Mesendoderm (in vitro differentiated cells): ENCODE measurements at places on chromosomes 11 and 22.

GRCh38 chr11:46391578-46392420 is at the start of gene CHRM4:
CHRM4 (minus strand) TSS chr11:46391776; CDS start chr11:46386557, 5,219 bp downstream.
- peak; percentile 52 for DNase-seq

GRCh38 chr22:45568213-45568612 is 65.5 kb downstream of the FBLN1 start:
- DNase-seq: no peak

DNA sequence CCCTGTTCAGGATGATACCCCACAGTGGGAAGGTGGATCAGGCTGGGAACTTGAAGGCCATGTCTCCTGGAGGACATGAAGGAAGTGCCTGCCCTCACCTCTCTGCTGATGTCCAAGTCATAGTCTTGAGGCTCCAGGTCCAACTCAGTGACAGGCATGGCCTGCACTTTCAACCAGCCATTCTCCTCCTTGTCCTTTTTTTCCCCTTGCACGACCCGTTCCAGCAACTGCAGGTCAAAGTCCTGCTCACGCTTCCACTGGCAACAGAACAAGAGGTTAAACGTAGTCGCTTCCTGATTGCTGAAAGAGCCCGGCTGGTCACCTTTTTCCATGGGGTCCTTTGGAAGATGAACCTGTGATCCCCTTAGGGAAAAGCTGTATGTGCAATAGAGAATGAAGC is 47.7 kb downstream of the C11orf58 start:
- DNase-seq: no peak

GRCh38 chr11:61974766-61975631 is 7.6 kb upstream of the FTH1 start:
- no peak for DNase-seq

- DNase-seq: no peak
Measured at GRCh38 chr11:105399511-105399910, 210.4 kb upstream of the GRIA4 start.

DNA sequence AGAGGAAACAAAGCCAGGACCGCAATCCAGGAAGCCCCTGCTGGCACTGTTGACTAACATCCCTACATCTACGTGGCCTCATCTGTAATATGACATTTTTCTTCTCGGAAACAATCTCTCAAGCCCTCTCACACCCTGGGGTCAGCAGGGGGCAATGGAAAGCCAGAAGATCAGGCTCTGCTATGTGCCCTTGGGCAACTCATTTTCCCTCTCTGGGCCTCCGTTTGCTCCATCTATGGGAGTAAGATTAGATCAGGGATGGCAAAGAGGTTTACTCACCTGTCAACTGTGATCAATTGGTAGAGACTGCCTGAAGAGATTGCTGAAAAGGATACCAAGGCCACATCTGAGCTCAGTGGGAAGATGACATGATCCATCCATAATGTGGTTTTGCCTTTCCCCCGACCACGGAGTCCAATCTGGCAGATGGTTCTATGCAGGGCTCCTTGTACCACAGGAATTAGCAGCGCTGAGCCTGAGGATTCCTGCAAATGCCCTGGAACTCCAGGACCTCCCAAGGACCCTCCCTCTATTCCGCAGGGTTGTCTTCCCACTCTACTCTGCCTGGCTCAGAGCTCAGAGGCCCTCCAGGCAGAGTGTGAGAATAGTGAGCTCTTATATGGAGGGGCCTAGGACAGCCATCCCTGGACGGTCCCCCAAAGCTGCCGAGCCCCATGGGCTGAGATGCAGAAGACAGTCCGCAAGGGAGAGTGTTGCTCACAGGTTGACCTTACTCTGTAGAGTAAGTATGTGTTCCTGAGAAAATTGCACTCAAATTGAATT is 66.1 kb downstream of the CHST1 start:
- peak; percentile 37 for DNase-seq

DNA sequence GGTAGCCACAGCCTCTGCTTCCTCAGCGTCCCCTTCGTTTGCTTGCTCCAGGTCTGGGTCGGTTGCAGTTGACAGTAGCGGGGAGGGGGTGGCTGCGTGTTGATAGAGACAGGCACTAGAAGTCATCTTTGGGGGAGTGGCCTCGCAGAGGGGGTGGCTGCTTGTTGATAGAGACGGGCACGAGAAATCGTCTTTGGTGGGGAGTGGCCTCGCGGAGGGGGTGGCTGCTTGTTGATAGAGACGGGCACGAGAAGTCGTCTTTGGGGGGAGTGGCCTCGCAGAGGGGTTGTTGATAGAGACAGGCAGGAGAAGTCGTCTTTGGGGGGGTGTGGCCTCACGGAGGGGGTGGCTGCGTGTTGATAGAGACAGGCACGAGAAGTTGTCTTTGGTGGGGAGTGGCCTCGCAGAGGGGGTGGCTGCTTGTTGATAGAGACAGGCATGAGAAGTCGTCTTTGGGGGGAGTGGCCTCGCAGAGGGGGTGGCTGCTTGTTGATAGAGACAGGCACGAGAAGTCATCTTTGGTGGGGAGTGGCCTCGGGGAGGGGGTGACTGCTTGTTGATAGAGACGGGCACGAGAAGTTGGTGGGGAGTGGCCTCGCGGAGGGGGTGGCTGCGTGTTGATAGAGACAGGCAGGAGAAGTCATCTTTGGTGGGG is 328.3 kb downstream of the TBC1D22A start:
- peak; percentile 88 for DNase-seq

- DNase-seq: no peak
Measured at GRCh38 chr11:46659908-46660307, 40.5 kb downstream of the ARHGAP1 start.

- no peak for DNase-seq
Measured at GRCh38 chr11:45683271-45684058, 18.0 kb upstream of the CHST1 start.

GRCh38 chr11:55956521-55956920 is 13.2 kb downstream of the OR10AG1 start:
- DNase-seq: no peak

DNA sequence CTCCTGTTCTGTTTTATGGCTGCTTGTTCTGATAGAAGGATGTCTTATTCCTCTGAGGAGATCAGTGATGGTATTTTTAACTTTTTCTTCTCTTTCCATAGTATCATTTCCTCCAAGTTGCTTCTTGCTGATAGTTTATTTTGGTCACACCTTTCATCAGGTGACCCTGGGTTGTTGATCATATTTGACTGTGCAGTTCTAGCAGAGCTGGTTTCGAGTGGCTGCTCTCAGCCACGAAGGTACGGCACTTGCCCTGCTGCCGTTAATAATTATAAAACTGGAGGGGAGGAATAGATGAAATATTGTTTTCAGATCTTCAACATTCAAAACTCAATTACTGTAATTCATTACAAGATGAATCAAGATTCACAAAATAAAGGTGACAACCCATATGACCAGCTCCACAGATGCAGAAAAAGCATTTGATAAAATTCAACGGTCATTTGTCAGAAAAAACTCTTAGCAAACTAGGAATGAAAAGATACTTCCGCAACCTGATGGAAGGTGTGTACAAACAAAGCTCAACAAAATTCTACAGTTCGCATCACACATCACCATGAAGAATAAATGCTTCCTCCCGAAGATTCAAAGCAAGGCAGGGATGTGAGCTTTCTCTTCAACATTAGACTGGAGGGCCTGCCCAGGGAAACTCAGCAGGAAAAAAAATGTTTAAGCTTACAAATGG is 59.2 kb upstream of the RTL6 start:
- DNase-seq: no peak

DNA sequence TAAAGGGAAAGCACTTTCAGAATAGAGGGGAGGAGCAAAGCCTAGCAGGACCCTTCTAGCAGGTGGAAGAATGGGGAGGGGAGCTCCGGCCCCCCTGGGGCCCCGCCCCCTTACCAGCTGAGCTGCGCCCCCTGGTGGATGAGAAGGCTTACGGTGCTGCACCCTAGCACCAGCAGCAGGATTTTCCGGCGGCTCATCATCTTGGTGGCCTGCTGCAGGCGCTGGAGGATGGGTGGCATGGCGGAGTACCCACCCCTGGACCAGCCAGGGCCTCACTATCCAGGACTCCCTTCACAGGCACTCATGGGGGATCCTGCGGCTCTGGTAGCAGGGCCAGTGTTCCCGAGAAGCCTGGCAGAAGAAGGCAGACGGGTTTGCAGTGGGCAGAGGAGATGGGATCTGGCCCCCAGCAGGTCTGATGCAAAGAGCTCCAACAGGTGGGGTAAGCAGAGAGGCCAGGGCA is 3.8 kb downstream of the GAL3ST3 start:
- DNase-seq: peak; percentile 91

DNA sequence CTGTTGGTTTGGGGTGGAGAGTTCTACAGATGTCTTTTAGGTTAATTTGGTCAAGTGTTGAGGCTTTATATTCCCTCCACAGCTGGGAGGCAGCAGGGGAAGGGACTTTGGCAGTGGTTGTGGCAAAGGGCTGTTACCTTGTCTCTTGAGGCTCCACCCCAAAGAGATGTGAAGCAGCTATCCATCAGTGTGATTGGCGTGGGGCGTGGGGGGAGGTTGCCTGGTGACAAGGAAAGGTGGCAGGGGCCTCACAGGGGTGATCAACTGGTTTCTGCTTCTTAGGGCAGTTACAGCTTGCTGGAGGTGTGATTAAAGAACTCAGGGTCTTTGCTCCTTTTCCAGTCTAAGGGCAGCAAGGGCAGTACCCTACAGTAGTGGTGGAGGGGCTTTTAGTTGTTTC is 59.3 kb downstream of the FANCF start:
- peak; percentile 21 for DNase-seq

- no peak for DNase-seq
Measured at GRCh38 chr11:56816259-56816658, 67.8 kb upstream of the OR9G4 start.

DNA sequence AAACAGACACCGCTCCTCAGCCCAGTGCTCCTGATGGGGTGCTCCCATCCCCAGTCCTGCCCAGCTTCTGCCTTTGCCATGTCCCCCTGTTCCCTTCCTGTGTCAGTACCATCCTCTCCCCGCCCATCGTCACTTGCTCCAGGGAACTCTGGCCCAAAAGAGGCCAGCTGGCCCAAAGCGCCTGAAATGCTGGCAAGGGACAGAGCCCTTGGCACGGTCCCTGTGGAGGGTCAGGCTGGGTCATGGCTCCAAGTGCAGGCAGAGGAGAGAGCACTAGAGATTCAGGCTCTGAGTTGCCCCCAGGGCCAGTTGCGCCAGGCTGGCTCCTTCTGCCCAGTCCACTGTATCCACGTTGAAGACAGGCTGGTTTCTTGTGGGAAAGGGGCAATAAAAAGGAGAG is 8.4 kb upstream of the HDHD5 start:
- DNase-seq: no peak

DNA sequence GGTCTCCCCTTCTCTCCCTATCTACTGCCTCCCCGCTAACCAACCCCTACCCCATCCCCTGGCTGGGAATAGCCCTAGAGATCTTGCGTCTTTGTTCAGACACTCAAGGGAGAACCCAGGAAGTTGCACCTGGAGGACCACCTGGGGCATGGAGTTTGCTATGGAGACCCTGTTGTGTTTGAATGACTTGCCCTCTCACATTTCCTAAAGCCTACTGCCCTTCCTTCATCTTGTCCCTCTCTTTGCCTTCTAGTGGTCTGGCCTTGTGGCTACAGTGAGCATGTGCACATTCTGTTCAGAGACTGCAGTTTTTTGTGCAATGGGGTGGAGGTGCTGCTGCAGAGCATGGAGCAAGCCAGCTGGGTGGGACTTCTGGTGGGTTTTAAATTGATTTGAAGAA is 42.5 kb downstream of the ZNRF3 start:
- peak; percentile 62 for DNase-seq
